ENCODE measurements at places on chromosomes 6 and 20.
A peak's percentile ranks its signal among the peaks of the same experiment; 100 is the strongest.

DNA sequence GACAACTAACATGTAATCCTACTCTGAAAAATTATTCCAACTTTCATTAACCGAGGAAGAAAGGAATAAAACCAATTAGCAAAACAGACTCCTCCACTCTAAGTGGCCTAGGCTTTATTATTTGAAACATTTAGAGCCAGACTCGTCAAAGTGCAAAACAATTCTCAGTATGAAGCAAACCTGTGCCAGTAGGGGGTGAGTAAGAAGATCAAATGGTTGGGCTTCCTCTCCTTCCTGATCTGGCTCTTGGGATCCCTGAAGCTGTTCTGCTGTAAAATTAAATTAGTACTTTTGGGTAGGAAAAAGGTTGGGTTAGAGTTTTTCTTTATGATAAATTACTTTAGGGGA, 177.6 kb upstream of the MAN1A1 start:
- no peak for DNase-seq

DNA sequence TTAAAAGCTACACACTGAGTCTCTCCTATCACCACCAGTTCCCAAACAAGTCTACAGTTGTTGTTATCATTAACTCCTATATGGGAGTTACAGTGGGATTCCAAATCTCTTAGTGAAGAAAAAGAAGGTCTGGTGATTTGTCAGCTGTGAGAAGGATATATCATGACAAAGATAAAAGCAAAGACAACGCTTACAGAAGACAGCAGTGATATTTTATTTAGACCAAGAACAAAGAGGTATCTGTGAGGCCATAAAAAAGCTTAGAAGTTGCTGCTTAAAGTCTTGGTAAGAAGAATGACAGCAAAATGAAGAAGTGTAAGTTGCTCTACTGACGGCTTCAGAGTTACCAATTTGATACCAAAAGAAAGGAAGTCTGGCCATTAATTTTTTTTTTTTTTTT, 47.2 kb downstream of the CHD6 start:
- DNase-seq = no peak

DNA sequence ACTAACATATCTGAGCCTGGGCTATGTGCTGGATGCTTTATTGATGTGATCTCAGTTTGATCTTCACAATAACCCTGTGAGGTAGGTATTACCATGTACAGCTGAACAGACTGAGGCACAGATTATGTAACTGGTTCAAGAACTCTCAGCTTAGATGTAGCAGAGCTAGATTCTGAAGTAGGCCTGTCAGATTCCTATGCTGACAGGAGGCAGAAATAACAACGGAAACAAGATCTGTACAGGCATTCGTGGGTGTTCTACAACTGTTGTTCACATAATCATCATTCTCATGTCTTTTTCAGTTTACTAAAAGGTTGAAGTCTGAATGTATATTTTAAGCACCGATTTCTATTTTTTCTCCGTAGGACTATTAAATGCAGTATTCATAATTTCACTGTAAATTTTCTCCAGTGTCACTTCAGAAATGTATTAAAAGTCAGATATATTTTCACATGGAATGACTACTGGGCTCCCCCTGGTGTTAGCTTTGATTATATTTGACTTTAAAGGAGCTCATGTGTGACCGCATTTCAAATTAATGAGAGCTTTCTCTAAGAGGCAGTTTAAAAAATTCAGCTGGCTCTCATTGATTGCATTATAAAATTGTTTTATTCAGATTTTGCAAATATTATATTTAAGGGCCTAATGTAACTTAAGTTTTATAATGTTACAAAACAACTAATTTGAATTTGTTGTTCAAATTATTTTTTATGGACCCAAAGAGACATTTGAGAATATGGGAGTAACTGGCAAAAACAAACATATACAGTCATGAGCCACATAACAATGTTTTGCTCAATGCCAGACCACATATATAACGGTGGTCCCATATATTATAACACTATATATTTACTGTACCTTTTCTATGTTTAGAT, 36.4 kb upstream of the SLC17A4 start:
- DNase-seq = peak; percentile 27

DNA sequence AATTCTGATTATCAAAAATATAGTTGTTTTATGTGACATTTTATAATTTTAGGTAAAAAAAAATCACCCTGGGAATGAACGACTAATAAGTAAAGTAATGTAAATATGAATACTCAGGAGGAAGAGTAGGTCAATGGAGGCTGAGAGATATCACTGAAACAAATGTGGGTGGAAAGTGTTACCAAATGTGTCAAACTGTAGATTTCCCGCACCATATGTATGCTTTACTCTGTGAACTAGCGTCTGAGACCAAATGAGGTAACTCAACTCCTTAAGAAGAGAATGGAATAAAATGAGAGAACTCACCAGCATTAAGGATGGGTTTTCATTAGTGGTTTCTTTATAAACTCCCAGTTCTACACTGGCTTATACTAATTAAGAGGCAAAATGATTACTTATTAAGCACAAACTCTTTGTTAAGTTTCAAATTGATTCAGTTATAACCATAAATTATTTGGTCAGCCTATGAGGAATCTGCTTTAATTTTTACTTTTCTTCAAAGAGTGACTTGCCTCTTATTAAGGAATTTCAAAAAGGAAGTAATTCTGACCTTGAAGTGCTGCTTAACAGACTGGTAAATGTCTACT, 784.7 kb upstream of the GJE1 start:
- DNase-seq = no peak

DNA sequence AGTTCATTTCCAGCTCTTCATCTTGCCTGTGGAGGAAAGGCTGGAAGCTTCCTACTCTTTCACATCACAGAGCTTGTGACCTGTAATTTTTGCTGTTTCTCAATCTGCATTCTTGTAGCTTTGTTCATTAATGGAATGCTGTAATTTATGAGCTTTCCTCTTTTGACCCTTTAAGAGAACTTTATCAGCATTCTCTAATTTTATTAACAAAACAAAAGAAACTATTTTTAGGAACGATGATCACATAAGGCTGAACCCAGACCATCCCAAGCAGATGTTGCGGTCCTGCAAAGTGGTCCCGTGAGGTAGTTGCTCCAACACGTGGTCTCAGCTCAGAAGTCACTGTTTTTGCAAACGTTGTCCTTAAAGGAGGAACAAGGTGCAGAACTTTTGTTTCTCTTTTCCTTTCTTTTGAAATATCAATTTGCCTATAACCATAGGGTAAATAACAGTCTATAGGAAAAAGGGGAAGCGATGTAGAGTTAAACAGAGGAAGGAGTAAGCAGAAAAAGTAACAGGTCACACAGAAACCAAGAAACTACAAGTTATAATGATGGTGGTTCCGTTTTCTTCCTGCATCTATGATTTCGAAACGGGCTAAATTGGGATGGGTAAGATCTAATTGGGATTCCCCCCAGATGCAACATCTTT, 121.3 kb upstream of the PHACTR1 start:
- DNase-seq = no peak

Measured in activated CD4-positive, alpha-beta T cell treated with anti-CD3 and anti-CD28 coated beads, Interleukin-2, Interleukin-4, amounts not matched to agents 100 ng/mL and 50 ng/mL, durations not matched to agents 16 hours and 8 hours (primary cell).